COR-L47 (cell line): ENCODE measurements at places on chromosomes 11 and 22.

DNA sequence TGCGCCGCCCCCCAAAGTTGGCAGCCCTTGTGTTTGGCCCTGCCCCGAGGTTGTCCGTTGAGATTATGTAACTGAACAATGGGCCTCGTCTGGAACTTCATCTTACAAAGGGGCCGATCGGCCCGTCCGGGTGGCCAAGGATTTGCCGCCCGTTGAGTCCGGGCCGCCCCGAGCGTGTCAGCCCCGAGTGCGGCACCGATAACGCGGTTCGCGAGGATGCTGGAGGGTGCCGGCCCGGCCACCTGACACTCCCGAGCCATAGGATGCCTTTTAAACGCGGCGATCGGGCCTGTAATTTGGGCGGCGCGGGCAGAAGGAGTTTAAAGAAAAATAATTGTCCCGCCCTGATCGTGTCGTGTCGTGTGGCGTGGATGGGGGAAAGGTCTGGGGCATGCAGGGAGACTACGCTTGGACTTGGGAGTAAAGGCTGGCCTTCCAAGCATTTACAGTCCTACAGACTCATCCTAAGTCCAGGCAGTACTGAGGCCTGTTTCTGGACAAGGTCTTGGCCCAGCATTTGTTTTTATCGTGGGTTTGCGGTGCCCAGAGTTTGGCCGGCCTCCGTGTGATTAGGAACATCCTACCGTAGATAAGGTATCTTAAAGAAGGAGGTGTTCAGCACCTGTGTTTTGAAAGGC lies 1.3 kb downstream of the WEE1 start:
- DNase-seq, result no peak

- no peak for DNase-seq
Measured at GRCh38 chr22:17265649-17266248, 46.5 kb upstream of the ADA2 start.

DNA sequence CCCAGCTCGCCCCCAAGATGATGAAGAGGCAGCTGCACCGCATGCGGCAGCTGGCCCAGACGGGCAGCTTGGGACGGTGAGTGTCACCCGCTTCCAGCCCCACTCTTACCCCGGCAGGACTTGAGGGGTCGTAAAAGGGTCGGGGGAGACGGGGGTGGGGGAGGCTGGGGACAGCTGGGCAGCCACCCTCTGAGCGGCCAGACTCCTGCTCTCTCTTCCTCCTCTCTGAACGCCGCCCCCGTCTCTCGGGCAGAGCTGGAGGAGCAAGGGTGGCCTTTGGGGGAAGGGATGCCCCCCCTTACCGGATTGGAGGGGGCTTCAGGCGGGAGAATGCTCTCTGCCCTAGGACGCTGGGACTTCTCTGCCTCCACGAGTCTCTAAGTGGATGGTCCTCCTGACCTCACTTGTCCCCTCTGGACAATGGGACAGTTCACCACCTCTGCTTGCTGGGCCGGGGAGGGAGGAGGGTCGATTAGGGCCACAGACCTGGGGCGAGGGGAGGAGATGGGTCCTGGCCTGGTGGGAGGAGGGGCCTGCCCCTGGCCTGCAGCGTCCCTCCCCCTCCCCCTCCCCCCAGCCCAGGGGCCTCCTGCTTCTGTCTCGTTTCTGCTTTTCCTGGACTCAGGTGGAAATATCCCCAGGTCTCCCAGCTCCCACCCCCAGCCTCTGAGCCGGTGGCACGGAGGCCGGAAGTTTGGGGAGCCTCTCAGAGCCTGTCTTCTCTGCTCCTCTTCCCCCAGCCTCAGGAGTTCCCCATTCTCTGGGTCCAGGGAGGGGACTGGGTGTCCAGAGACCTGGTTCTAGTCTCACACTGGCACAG lies 512 bp downstream of the SH3BP1 start:
- no peak for DNase-seq

DNA sequence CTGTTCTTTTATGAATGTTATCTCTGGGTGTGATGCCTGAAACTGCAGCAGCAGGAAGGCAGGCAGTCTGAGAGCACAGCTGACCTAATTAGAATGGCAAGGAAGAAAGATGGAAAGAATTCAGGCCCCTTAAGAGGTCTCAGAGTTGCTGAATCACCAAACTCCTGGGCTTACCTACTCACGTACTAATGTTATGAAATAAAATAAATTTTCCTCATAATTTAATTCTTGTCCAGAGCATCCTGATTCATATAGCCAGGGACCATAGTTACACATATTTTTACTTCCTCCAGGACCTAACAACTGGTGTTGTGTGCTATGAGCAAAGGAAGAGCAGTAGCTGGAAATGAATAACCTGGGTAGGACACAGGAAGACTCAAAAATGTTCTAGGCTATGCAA lies 41.9 kb downstream of the SNX19 start:
- no peak for DNase-seq
